Right lobe of liver (tissue), 6 donors: ENCODE measurements at places on chromosomes 12 and 14.

DNA sequence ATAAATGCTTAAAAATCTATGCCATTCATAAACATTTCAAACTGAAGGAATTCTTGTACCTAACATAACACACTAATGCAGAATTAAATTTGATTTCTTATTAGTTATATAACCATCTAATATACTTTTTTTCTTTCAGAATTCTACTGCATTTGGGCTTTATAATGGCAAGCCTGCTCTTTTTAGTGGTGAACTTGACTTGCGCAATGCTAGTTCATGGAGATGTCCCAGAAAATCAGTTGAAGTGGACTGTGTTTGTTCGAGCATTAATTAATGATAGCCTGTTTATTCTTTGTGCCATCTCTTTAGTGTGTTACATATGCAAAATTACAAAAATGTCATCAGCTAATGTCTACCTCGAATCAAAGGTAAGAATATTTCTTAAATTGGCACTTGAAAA lies 47.3 kb downstream of the GPR137C start:
- no peak for DNase-seq

GRCh38 chr14:34018564-34019244 lies 67.8 kb upstream of the EGLN3 start:
- DNase-seq, result no peak

DNA sequence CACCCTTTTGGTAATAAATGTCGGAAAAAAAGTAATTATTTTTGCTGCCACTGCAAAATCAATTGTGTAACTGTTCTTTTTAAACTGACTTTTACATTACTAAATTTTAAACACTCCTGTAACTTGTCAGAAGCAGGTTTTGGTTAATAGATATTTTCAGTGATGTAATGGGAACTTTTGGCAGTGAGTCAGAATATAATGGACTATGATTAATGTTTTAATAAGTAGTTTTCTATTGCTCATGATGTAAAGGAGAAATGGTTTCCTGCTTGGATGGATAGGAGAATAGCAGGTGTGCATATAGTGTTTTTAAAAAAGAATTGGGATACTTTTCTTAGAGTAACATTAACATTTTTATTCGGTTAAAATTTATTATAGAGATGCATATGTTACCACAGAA lies 58.8 kb downstream of the TRMT5 start:
- no peak for DNase-seq

DNA sequence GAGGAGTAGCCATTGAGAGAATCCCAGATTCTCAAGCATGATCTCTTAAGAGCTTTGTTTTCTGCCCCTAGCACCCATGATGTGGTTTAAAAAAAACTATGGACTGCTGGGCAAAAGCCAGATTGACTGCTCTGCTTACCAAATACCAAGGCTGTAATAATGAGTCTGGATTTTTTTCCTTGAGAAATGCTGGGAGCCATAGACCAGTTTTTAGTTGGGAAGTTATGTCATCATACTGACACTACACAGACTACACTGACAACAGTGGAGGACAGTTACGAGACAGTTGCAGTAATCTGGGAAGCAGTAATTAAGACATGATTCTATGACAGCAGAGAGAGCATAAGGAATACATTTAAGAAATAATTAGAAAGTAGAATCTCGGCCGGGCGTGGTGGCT lies 35.8 kb downstream of the SPATA7 start:
- no peak for DNase-seq

GRCh38 chr14:63901434-63902085 lies 48.8 kb downstream of the SYNE2 start:
- DNase-seq, result no peak

DNA sequence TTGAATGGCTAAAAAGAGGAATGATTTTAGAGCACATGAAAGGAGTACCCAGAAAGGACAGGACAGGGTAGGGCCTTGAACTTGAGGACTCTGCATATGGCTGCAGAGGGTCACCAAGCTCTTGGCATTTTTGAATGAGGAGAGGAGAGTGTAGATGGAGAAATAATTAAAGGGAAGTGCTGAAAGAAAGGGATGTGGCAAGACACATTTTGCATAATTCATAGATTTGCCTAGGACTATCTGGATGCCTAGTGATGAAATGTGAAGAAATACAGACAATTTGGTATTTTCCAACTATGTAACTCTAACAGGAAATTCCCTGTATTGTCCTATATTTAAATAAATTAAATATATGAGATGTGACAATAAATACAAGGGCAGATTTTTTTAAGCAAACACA lies 27.5 kb upstream of the MDM1 start:
- no peak for DNase-seq

DNA sequence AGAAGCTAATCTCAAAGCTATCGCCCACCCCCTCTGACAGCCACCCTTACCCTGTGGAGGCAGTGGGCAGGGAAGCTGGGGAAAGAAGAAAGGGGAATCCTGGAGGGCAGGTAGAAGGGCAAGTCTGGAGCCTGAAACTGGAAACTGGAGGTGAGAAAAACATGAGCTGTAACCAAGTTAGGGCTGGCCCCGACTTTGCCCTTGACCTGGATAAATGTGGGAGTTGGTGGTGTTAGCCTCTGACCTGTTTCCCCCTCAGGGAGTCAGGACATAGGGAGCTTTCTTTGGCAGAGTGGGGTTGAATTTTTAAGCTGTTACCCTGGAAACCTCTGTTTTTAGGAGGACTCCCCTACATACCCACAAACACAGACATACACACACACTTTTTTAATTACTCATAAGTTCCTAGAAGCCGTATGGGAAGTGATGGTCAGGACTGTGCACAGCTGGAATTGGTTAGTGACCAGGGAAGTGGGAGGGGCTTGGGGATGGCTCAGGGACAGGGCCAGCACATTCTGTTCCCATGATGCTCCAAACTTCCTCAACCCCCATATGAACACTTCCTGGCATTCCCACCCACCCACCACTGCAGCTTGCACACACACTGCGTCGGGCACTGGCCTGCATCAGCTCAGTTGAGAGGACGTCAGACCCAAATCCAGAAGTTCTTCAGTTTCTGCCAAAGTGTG lies 5.0 kb upstream of the MMP19 start:
- DNase-seq, result peak; percentile 74

DNA sequence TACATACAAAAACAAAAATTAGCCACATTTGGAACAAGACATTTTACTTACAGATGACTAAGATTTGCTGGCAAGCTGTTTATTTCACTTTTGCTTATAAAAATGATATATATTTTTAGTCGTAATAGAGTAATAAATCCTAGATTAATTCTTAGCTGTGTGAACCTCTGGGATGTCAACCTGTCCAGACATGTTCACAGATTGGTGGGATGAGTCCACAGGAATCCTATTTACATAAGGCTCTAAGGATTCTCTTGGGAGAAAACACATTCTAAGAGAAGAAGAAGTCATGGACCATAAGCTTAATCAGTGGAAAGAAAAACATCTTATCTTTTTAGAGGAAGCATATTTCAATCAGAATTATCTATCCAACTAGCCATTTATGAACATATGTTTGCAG lies 797.4 kb downstream of the C12orf50 start:
- no peak for DNase-seq

GRCh38 chr12:121582583-121583333 lies 1.9 kb upstream of the KDM2B start:
- no peak for DNase-seq

DNA sequence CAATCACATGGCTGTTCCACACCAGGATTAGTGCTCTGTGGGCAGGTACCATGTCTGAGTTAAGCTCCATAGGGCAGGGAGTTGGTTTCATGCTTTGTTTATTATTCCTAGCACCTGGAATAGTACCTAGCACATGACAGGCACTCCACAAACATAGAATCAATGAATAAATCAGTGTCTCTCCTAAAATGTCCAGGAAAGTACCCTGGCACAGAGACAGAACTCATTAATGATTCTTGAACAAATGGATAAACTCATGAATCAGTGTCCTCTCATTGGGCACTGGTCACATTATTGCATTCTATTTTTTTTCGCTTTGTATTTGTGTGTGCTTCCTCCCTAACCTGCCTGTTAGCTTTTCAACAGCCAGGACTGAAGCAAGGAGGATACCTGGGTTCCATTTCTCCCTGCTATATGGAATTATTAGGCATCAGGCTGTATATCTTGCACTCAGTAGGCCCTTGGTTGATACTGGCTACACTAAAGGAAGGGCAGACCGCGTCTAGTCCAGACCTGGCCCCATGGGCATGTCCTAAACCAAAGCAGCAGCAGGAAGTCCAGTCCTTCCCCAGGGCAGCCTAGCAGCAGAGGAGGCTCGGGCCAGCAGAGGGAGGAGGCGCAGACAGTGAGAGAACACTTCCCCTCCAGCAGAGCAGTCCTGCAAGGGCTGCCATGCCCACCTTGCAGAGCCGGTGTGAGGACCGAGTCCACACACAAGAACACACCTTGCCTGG lies 18.4 kb downstream of the HDAC7 start:
- no peak for DNase-seq

GRCh38 chr14:105313381-105314286 lies 914 bp upstream of the PACS2 start:
- DNase-seq, result peak; percentile 49

DNA sequence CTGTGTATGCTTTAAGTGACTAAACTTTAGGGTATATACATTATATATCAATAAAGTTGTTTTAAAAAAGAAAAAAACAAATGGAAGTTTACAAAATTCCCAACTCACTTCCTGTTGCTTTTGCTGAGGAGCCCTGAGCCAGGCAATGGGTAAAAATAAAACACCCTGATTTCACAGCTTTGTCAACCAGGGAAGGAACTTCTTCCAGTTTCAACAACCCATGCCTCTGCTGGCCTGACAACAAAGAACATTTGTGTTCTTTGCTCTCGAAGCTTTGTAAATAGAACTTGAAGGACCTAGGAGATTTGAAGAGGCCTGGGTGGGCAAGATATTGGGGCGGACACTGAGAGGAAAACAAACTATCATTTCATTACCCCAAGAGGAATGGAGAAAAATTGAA lies 141.2 kb upstream of the NOS1 start:
- DNase-seq, result no peak

- DNase-seq, result no peak
Measured at GRCh38 chr12:92010853-92011701, 134.6 kb downstream of the BTG1 start.

- DNase-seq, result peak; percentile 56
Measured at GRCh38 chr14:34250959-34251358, 211.1 kb downstream of the SPTSSA start.

DNA sequence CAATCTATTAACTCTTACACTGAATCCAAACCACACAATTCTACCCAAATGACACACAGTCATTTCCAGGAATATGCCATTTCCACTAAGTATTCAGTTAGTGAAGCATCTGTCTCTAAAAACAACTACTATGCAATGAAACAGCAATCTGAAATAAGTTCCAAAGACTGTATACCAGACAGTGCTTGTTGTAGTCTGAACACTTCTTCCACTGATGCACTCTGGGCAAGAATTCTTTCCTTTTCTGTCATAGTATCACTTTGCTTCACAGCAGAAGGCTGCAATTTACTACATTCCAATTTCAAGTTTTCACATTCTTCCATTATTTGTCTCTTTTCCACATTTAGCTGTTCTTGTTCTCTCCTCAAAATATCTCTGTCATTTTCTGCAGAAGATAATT lies 25.8 kb downstream of the TRIP11 start:
- DNase-seq, result no peak

DNA sequence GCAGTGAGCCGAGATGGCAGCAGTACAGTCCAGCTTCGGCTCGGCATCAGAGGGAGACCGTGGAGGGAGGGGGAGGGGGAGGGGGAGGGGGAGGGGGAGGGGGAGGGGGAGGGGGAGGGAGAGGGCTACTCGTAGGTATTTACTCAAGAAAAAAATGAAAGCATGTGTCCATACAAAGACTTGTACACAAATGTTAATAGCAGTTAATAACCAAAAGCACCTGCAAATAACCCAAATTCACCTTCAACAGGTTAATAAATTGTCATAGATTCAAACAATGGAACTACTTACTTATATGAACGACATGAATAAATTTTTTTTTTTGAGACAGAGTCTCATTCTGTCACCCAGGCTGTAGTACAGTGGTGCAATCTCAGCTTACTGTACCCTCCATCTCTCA lies 152.4 kb downstream of the BRMS1L start:
- DNase-seq, result no peak

GRCh38 chr14:50360851-50361250 lies 35.8 kb downstream of the CDKL1 start:
- DNase-seq, result no peak

- no peak for DNase-seq
Measured at GRCh38 chr14:85701763-85702162, 171.8 kb downstream of the FLRT2 start.

- no peak for DNase-seq
Measured at GRCh38 chr14:50677527-50678063, 9.5 kb upstream of the SAV1 start.

GRCh38 chr14:98103705-98104104 lies 1168.3 kb downstream of the BCL11B start:
- DNase-seq, result no peak

GRCh38 chr12:82698708-82699564 lies 12.2 kb downstream of the TMTC2 start:
- no peak for DNase-seq

- no peak for DNase-seq
Measured at GRCh38 chr14:90520326-90520725, 123.5 kb downstream of the CALM1 start.

- no peak for DNase-seq
Measured at GRCh38 chr12:105384220-105384619, 53.7 kb downstream of the C12orf75 start.
